Stimulated activated CD8-positive, alpha-beta memory T cell treated with anti-CD3 and anti-CD28 coated beads, Interleukin-15, amount 100 ng/mL, for 48 hours (primary cell): ENCODE measurements at places on chromosomes 7 and 10.

GRCh38 chr10:2772816-2773631, 294.3 kb upstream of the PFKP start:
- DNase-seq, result no peak

GRCh38 chr10:68231817-68232251, at the start of gene ATOH7:
Gene ATOH7, minus strand, starts transcription at chr10:68232113. Its CDS starts 436 bp downstream, at chr10:68231677.
- no peak for DNase-seq

DNA sequence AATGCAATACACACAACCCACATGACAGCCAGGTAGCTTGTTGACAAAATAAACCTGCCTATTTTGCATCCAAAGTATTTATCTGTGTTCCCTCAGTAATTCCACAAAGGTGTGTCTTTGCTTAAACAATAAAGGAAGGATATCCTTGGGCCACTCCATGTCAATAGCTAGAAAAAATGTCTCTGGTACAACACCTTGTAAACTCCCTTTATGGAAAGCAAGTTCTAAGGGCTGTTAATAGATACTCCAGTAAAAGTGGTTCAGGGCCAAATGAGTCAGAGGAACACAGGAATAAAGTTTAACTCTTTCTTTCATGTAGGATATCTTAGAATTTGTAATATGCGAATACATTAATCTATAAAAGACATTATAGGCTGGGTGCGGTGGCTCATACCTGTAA, 96.9 kb upstream of the LRRTM3 start:
- no peak for DNase-seq

DNA sequence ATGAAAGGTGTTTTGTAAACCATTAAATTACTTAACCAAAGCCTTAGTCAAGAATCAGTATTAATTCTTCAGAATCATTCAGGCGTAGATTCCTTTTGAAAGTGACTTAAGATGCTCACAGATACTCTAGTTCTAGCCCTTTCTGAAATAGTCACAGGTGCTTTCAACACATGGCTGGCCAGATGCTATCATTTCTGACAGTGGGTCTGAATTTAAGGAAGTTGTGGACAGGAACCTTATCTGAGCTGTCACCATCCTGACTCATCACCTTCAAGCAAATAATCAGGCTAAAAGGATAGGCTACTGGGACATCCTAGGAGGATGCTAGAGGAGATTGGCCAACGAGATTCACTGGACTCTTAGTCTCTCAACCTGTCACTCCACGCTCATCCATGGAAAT, 501.5 kb downstream of the LRMDA start:
- no peak for DNase-seq

GRCh38 chr10:13311177-13311575, 11.3 kb upstream of the PHYH start:
- DNase-seq, result no peak
